ENCODE measurements at places on chromosomes 4 and X.

GRCh38 chrX:48897157-48897624, 377 bp downstream of the TIMM17B start:
- DNase-seq, result peak; percentile 77

- DNase-seq, result no peak
These were observed 136.4 kb downstream of the REPS2 start for GRCh38 chrX:17082831-17083230.

DNA sequence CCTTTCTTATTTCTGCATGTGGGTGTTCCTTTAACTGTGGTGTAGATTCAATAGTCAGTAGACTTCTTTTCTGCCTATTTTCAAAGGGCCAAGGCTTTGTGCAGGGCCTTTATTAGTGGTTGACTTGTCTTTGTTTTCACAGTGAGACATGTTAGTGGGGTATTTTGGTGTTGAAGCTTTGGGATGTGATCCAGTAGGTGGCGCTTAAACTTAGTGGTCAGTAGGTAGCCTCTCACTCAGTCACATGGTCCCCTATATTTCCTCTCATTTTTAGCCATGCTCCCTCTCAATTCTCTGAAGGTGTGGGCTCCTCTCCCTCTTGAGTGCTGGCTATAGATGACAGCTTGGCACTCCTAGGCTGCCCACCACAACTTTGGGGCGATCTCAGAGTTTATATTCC, 23.4 kb upstream of the SLC10A7 start:
- DNase-seq, result no peak

GRCh38 chr4:151781026-151781425, 20.2 kb upstream of the GATB start:
- no peak for DNase-seq

GRCh38 chr4:139015948-139016471, 429 bp downstream of the NOCT start:
- DNase-seq, result peak; percentile 65
